ENCODE measurements at places on chromosomes 6 and 20.

GRCh38 chr6:112833581-112834131 lies 486.5 kb downstream of the RFPL4B start:
- DNase-seq: no peak
- H3K4me3 ChIP-seq: no peak overlapping the region
- H3K4me1 ChIP-seq: no peaks in the 10 kb centered on the region
- H3K27me3 ChIP-seq: no peaks in the 10 kb centered on the region
- H3K36me3 ChIP-seq: no peaks in the 10 kb centered on the region

GRCh38 chr6:22362361-22362760 lies 65.5 kb upstream of the PRL start:
- no peak overlapping the region for H3K27ac ChIP-seq
- DNase-seq: no peak
- H3K27me3 ChIP-seq: no peaks in the 10 kb centered on the region

- H3K27me3 ChIP-seq: peaks cover 31% of the 10 kb centered on the region
- H3K4me1 ChIP-seq: no peaks in the 10 kb centered on the region
- DNase-seq: no peak
- no peaks in the 10 kb centered on the region for H3K36me3 ChIP-seq
These were observed 2.1 kb downstream of the WFDC8 start for GRCh38 chr20:45576995-45577394.

GRCh38 chr6:70124882-70125545 lies 177.9 kb downstream of the COL9A1 start:
- no peak overlapping the region for H3K4me3 ChIP-seq
- no peaks in the 10 kb centered on the region for H3K4me1 ChIP-seq
- peaks cover 2% of the 10 kb centered on the region for H3K36me3 ChIP-seq
- no peaks in the 10 kb centered on the region for H3K27me3 ChIP-seq
- H3K27ac ChIP-seq: no peak overlapping the region

- DNase-seq: no peak
- H3K27ac ChIP-seq: no peak overlapping the region
- no peaks in the 10 kb centered on the region for H3K4me1 ChIP-seq
- no peak overlapping the region for H3K4me3 ChIP-seq
- H3K36me3 ChIP-seq: peaks cover 23% of the 10 kb centered on the region
These were observed 51.1 kb downstream of the TCP11 start for GRCh38 chr6:35089935-35090505.

GRCh38 chr6:39226639-39227329 lies 2.5 kb downstream of the KCNK5 start:
- peaks cover 18% of the 10 kb centered on the region for H3K27me3 ChIP-seq
- H3K36me3 ChIP-seq: peaks cover 2% of the 10 kb centered on the region
- peaks cover 30% of the 10 kb centered on the region for H3K4me1 ChIP-seq

DNA sequence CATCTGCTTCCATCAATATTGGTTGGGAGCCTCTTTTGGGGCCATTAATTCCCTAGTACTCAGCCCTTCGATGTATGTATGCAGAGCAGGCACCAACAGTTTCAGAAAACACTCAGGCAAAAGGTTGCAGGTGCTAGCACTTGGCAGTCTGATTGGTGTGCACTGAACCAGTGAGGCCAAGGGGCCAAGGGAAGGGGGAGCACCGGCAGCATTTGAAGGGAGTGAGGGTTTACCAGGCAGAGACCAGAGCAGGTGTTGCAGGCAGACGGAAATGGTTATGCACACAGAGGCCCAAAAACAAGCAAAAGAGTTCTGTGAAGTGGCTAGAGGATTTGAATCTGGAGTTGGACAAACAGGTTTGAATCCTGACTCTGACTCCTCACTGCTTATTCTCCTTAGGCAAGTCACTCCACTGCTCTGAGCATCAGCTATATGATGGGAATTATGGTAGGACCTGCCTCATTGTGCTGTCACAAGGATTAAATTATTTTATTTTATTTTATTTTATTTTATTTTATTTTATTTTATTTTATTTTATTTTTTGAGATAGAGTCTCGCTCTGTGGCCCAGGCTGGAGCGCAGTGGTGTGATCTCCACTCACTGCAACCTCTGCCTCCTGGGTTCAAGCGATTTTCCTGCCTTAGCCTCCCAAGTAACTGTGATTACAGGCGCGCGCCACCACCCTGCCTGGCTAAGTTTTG lies 58.1 kb upstream of the SHLD1 start:
- no peaks in the 10 kb centered on the region for H3K4me1 ChIP-seq
- H3K27me3 ChIP-seq: peaks cover 10% of the 10 kb centered on the region
- no peaks in the 10 kb centered on the region for H3K36me3 ChIP-seq

DNA sequence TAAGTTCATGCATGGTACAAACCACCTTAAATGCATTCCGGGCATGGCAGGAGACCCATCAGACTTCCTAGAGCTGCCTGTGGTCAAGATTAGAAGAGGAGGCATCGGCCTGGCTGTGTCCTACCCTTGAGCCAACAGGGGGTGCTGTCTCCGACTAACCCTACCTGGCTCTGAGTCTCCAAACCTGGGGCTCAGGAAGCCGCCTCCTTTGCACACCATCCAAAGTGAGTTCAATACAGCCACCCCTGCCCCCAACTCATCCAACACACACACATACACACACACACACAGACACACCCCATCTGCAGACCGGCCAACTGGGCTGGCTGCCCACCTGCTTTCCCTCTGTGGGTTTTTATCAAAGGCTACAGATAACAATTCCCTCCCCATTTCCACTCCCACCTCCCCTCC lies 77.0 kb downstream of the JPH2 start:
- H3K27me3 ChIP-seq: peaks cover 61% of the 10 kb centered on the region
- no peaks in the 10 kb centered on the region for H3K36me3 ChIP-seq
- H3K4me3 ChIP-seq: no peak overlapping the region
- no peak for DNase-seq
- H3K27ac ChIP-seq: no peak overlapping the region

GRCh38 chr6:56601390-56601789 lies 41.3 kb downstream of the DST start:
- no peak for DNase-seq
- no peaks in the 10 kb centered on the region for H3K4me1 ChIP-seq
- no peaks in the 10 kb centered on the region for H3K36me3 ChIP-seq
- H3K27me3 ChIP-seq: no peaks in the 10 kb centered on the region
